ENCODE measurements at places on chromosomes 5 and 9. TPM values are rescaled to one million over a fixed set of nuclear protein-coding genes. Genes with fewer than 3 reads are reported as not detected.

GRCh38 chr9:114288193-114289091, 34.5 kb upstream of the ORM1 start:
- no peaks in the 10 kb centered on the region for H3K36me3 ChIP-seq
- no peak overlapping the region for H3K4me3 ChIP-seq
- H3K4me1 ChIP-seq: no peaks in the 10 kb centered on the region
- H3K27ac ChIP-seq: no peak overlapping the region
- DNase-seq: no peak
- no peaks in the 10 kb centered on the region for H3K27me3 ChIP-seq

DNA sequence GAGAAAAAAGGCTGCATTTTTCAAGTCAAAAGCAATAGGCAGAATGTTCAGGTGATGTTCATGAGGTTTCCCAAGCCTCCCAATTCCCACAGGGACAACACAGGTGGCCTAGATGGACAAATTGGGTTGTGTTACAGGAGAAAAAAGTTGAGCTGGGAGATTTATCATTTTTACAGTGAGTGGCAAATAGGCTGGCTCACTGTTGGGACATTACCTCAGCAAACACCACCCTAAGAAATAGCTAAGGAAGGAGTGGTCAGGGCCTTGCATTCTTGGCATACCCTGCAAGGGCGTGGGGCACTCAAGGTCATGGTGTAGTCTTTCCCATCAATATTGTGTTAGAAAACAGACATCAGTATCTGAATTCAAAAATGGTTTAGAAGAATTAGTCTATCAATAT, 23.3 kb upstream of the CPLANE1 start:
- no peaks in the 10 kb centered on the region for H3K4me1 ChIP-seq
- no peaks in the 10 kb centered on the region for H3K36me3 ChIP-seq
- no peak overlapping the region for H3K4me3 ChIP-seq
- H3K27me3 ChIP-seq: no peaks in the 10 kb centered on the region
- DNase-seq: no peak
- no peak overlapping the region for H3K27ac ChIP-seq

Gene PDE8B
- total RNA-seq: 25.6 TPM

- H3K4me1 ChIP-seq: no peaks in the 10 kb centered on the region
- no peak overlapping the region for H3K4me3 ChIP-seq
- no peaks in the 10 kb centered on the region for H3K36me3 ChIP-seq
Observed at GRCh38 chr9:79447762-79448161, 124.0 kb upstream of the TLE4 start.

- H3K4me3 ChIP-seq: no peak overlapping the region
- H3K4me1 ChIP-seq: no peaks in the 10 kb centered on the region
- no peaks in the 10 kb centered on the region for H3K27me3 ChIP-seq
- H3K27ac ChIP-seq: no peak overlapping the region
- H3K36me3 ChIP-seq: peaks cover 19% of the 10 kb centered on the region
Observed at GRCh38 chr9:133054966-133055365, 6.8 kb upstream of the CEL start.
